Stimulated activated CD8-positive, alpha-beta memory T cell treated with anti-CD3 and anti-CD28 coated beads, Interleukin-15, amount 100 ng/mL, for 4 hours (primary cell): ENCODE measurements at places on chromosomes 7 and 10.

DNA sequence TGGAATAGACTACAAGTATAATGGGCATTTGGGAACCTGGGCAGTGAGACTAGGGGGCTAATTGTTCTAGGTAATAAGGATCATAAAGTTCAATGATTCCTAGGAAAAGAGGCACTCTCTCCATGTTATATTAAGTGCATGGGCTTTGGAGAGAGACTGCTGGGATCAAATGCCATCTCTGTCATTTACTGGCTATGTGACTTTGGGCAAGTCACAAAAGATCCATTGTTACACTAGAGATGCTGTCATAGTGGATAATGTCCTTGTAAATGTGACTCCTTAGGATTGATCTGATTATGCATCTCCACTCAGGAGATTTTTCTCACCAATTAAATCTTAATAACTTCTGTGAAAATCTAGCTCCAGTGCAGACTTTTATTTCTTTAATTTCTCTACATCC, 156.3 kb upstream of the CACNA2D1 start:
- no peak for DNase-seq

- no peak for DNase-seq
Observed at GRCh38 chr7:111951052-111951451, 255.1 kb downstream of the DOCK4 start.

DNA sequence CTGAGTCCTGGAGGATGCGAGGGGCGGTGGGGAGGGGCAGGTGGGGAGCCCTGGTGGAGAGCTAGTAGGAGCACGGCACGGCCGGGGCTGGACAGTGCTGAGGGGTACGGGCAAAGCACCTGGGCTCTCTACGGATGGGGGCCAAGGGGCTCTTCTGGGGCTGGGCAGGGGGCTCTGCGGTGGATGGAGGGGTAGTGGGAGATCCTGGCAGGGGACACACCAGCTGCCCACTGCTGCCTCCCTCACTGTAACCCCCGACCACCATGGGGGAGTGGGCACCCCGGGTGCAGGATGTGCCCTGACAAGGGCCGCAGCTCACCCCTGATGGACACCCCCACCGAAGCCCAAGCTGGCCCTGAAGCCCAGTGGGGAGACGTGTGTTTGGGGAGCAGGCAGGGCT, 203.3 kb downstream of the ELFN1 start:
- DNase-seq = no peak

DNA sequence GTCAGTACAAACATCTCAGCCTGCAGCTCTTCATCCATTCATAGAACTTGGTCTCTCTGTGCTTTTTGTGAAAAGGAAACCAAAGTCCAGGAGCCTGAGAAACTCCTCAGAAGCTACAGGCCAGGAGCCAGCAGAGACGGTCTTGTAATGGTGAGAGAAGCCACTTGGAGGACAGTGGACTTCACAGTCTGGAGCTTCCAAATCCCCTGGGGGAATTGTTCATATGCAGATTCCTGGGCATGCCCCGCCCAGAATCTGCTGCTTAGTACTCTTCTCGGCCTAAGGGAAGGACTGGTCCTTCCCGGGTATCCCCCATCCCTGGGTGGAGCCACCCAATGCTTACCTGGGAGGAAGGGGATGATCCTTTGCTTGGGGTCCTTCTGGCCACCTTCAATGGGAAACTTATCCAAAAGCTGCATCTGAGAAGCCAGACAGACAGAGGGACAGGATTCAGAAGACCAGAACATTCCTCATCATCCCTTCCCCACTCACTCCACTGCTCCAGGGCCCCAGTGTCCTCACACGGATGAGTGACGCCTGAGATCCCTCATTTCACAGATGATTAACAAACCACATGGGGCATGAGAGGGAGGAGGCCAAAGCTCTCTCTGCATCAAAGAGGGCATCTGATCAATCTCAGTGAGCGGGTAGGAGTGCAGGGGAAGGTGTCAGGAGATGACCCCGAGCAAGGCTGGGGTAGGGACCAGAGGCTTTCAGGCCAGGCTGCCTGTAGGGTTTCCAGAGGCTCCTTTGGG, 88.4 kb downstream of the SH3PXD2A start:
- no peak for DNase-seq

DNA sequence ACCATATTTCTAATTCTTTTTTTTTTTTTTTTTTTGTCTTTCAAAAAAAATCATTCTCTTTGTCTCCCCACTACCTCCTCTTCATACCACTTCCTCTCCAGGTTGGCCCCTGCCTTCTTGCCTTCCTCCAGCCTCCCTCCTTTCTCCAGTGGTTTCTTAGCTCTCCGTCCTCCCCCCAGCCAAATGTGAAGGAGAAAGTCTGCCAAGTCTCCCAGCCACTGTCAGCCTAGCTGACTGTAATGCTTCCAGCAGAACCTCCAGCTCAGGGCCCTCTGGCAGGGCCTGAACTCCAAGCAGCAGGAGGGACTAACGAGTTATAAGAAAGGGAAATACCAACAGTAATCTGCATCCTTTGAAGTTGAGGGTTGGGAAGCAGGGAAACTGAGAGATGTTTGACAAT, 35.5 kb upstream of the BICC1 start:
- DNase-seq = no peak

DNA sequence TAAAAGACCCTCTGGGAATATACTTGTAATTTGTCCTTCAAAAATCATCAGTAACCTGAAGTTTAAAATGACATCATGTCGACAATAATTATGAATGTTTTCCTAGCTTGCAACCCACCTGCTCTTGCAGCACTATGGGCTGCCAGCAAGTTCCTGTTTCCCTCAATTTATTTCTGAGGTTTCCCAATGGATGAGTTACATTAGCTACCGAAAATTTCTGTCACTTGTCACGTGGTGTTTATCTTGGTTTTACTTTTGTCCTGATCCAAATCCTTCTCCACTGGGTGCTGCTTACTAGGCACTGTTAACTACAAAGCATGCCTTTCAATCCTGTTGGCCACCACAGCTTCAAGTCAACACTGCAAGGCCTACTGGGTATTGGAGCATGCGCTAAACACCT, 31.5 kb downstream of the GIMAP8 start:
- no peak for DNase-seq

- DNase-seq = no peak
Observed at GRCh38 chr10:45647118-45647517, 25.5 kb downstream of the ZFAND4 start.

DNA sequence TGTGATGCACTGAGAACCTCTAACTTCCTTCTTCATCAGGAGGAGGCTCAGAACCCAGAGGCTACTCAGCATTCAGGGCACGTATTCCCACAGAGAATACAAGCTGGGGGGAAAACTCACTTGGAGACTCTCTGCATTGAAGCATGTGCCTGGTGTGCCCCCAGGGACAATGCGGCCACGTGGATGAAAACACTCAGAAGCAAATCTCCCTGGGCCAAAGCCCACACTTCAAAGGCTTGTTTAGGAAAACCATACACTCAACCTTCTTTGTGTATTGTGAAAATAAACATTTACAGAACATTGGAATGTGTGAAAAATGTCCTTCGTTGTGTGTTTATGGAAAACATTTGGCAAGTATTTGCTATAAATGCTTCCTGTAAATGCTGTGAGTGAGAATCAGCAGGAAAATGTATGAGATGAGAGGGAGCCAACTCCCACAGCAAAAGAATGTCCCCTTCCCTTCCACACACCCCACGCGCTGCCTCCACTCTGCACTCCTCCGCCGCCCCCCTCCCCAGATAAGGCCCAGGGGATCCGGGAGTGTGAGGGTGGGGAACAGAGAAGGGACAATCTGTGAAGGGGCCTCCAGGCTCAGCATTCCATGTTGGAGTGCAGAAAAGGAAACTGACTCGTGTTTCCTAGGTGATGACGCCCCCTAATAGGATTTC, 339.5 kb downstream of the ELMO1 start:
- DNase-seq = no peak

GRCh38 chr7:44796034-44796503, 412 bp upstream of the PPIA start:
- no peak for DNase-seq

DNA sequence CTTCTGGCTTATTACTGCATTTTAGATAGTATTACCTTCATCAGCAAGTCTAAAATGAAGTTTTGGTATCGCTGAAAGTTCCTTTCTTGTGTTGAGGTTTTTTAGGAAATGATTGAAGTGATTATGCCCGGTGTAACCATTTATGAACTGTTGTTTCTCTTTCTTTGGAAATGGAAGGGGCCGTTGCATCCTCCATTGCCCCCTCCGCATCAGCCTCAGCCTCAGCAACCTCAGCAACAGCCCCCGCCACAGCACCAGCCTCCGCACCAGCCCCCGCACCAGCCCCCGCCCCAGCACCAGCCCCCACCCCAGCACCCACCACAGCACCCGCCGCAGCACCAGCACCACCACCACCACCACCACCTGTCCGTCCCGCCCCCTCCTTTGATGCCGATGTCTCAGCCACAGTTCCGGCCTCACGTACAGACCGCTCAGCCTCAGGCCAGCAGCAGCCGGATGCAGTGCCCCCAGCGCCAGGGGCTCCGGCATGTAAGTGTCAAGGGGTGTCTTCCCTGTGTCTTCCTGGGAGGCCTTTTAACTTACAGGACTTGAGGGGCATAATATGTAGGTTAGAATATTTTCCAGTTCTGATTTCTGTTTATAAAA, 72.6 kb downstream of the SHH start:
- no peak for DNase-seq

DNA sequence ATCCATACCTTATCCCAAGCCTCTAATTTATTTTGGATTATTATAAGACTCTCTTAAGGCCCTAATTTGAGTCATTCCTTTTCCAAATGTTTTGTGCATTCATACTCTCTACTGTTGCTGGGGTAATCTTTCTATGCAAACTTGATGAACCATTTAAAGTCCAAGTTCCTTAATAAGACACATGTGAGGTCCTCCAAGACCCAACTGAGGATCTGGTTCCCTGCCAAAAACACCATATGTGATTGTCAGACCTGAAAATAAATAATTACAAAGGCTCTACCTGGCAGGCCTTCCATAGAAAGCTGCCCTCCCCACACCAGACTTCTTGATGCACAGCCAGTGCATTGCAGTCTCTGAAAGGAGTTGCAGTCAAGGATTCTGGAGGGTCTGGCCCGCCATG, 257.9 kb upstream of the AKR1E2 start:
- no peak for DNase-seq

DNA sequence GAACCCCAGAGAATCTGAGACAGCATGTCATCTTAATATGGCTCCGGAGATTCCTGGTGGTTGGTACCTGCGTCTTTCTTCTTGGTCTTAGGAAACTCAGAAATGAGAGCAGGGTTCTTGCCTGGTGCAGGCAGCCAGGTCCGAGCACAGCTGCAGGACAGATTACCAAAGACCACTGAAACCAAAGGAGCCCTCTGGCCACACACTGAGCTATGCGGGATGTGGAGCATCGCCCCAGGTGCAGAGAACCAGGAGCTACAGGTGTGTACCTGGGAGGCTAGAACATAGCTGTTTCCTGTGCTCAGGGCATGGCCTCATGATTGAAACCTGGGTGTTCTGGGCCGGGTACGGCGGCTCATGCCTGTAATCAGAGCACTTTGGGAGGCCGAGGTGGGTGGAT, 635.4 kb downstream of the CALN1 start:
- DNase-seq = no peak

DNA sequence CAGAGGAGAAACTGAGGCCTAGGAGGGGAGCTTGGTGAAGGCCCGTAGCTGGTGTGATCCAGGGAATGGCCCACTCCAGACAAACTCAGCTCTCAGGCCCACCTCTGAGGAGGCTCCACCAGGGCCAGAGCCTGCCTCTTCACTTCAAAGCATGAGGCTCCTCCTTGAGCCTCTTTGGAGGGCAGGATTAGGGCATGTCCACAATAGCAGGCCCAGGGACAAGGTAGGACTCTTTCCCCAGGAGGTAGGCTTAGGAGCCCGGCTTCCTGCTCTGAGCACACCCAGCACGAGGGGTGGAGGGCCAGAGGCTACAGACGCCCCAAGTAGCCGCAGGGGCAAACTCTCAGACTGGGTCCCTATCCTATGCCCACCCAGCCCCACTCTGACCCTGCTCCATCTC, 164.6 kb upstream of the ZMIZ1 start:
- DNase-seq = no peak

GRCh38 chr10:112461029-112461887, 14.2 kb downstream of the VTI1A start:
- DNase-seq = no peak

- no peak for DNase-seq
Observed at GRCh38 chr7:105854498-105854897, 21.9 kb downstream of the ATXN7L1 start.
